ENCODE measurements at places on chromosomes 7 and 10.

GRCh38 chr7:22826593-22826992 is 3.9 kb upstream of the TOMM7 start:
- DNase-seq: no peak

GRCh38 chr7:150631084-150631826 is 930 bp downstream of the GIMAP6 start:
- no peak for DNase-seq

DNA sequence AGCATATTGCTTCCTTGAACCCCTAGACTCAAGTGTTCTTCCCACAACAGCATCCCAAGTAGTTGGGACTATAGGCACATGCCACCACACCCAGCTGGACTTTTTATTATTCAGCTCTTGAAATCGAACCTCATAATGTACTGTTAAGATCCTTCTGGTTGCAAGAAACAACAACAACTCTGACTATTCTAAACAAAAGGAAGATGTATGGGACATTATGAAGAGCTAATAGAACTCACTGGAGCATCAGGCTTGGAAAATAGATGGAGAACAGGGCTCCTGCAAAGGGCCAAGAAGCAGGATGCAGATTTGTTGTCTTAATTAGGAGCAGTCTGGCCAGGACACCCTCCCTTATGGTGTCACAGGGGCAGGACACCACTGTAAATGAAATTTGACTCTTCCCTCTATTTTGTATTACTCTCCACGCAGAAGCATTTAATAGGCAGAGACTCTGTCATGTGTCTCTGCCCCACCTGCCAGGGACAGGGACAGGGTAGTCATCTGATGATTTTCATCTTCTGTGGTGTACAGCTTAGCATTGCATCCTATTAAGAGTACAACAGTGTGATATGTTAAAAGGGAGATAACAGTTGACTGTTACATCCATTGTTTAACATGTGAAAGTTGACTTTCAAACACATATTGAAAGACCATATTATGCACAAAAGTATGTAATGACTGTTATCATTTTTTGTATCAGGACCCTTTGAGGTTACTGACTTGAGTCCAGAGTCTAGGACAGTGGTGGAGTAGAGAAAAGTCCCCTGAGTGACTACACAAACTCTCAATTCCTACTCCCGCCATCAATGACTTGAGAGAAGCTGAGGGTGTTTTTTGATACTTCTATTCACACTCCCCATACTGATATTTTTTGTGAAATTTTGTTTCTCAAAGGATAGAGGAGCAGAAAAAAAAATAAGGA is 157.3 kb downstream of the LRRC4 start:
- DNase-seq: no peak

GRCh38 chr10:70885481-70885880 is 2.9 kb downstream of the PCBD1 start:
- DNase-seq: no peak

DNA sequence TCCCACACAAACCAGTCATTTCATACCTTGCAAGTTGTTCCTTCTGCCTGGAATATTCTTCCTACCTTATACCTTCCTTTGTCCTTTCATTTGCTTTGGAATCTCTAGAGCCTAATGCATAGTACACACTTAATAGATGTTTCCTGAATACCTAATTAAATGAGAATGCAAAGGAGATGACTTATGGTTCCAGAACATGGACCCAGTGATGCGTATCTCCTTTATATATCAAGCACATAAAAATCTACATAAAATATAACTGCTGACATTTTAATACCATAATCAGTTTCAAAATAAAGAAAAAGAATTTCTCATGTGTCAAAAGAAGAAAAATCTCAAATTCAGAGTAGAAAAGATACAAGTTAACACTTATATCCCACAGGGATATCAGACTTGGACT is 110.6 kb upstream of the ASAH2 start:
- no peak for DNase-seq

DNA sequence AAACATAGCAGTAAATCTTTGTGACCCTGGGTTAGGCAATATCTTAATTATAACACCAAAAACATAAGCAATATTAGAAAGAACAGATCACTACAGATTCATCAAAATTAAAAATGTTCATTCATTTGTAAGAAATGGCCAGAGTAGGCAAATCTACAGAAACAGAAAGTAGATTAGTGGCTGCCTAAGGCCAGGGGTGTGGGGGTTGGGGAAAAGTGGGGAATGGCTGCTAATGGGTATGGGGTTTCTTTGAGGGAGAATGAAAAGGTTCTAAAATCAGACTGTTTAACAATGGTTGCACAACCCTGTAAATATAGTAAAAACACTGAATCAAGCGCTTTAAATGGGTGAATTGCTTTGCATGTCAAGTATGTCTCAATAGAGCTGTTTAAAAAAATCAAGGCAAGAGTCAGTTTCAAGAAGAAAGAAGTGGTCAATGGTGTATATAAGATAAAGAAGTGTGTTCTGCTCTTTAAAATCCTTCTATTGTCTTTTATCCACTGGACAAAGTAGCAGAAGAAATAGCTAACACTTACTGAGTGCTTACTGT is 42.6 kb downstream of the CDK6 start:
- no peak for DNase-seq

GRCh38 chr7:101817471-101818286 is at the start of gene CUX1:
Gene CUX1, plus strand, starts transcription at chr7:101817626. Its CDS starts 14 bp downstream, at chr7:101817640.
- peak; percentile 68 for DNase-seq

DNA sequence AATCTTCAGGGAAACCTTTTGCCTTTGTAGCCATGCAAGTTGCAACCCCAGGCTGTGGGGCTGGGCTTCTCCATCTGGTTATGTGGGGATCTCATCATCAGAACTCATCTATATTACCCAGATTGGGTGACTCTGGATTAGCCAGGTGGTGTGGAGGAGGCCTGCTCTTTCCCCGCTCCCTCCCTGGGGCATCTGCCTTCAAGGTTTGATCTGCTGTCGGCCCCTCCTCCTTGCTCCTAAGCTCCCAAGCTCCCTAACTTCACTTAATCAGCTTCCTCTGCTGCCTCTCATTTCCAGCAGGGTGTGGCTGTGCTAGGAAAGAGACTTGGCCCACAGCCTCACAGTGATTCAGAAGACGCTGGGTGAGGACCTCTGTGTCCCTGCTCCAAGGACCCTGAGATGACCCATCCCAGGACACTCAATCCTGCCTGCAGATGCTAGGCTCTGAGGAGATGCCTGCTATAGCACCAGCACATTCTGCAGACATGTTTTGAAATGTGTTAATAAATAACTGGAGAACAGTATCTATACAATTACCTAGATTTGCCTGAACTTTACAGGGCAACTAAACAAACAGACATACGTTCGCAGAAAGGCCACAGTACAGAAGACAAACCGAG is 392.1 kb upstream of the PODXL start:
- peak; percentile 76 for DNase-seq

DNA sequence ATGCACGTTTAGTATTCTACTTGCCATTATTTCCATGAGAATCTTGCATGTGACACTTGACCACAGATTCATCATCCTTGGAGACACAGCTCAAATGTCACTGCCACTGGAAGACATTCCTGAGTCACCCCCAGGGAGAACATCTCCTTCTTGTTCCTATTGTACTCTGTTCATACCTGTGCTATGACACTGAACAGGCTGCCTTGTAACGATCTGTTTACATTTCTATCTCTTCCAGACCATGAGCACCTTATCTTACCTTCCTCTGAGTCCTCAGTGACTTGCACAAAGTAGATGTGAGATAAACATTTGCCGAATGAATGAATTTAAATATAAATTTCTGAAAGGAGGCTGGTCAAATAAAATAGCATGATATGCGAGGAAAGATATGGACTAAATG is 331.9 kb upstream of the LRRN3 start:
- DNase-seq: no peak

DNA sequence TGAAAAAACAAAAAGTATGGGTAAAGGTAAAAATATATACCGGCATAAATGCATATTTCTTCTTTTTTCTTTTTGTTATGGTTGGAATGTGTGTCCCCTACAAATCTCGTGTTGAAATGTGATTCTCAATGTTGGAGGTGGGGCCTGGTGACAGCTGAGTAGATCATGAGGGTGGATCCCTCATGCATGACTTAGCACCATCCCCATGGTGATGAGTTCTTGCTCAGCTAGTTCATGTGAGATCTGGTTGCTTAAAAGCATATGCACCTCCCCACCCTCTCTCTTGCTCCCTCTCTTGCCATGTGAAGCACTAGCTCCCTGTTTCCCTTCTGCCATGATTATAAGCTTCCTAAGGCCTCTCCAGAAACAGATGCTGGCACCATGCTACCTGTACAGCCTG is 93.3 kb downstream of the HYCC1 start:
- no peak for DNase-seq

- no peak for DNase-seq
Measured at GRCh38 chr10:60429084-60429849, 39.6 kb upstream of the ANK3 start.

DNA sequence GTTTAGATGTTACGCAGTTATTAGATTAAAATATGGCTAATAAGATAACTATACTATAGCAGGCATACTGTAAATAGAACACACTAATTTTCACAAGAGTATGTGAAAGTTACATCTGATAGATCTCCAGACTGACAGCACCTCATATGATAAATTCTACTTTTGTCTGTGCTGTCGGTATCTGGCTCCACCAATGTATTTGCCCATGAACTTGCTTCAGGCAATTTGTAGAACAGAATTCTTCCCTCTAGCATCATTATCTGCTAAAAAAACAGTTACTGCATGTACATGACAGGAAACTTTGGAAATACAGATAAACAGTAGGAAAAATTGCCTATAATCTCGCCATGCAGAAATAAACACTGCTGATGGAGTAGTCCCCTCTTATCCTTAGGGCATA is 137.7 kb downstream of the WNT2 start:
- DNase-seq: no peak

DNA sequence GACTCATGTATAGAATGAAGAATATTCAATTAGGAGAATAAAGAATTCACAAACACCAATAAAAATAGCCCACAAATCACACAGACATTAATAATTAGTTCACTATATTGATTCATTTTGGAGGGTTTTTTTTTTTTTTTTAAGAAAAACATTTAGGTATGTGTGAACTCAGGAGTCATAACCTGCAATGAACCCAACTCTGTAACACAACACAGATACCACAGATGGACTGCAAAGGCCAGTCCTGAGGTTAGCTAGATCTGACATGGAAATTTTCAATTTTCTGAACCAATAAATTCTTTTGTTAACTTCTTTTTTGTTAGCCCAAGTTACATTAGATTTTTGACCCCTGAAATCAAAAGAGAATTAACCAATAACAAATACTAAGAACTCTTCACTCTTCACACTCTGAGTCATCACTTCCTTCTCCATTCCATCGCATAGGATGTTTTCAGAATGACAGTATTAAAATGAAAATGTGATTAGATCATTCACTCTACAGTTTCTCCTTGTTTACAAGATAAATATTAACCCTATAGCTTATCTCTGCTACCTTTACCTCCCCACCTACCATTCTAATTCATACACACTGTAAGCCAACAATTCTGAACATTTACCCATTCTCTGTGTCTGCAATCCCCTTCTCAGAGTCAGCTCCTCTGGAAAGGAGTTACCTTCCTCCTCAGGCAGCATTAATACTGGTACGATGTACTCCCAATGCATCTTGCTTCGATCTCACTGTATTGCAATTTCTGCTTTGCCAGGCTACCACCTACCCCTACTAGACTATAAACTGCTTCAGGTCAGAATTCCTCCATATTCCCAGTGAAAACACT is 141.5 kb downstream of the LRRN3 start:
- DNase-seq: no peak

GRCh38 chr7:105454095-105454747 is 65.5 kb upstream of the SRPK2 start:
- DNase-seq: no peak

- peak; percentile 78 for DNase-seq
Measured at GRCh38 chr7:322111-322671, 32.2 kb downstream of the FOXL3 start.

All from large intestine (tissue), 12 donors.